Kidney tubule cell (primary cell): ENCODE measurements at places on chromosomes 3 and 15.

GRCh38 chr3:111071257-111072030 lies at the start of gene NECTIN3:
Gene NECTIN3 (plus strand): TSS chr3:111071816. CDS start chr3:111072018, 202 bp downstream.
- DNase-seq = peak; percentile 98

GRCh38 chr15:32849769-32850668 lies 132.2 kb downstream of the GREM1 start:
- no peak for DNase-seq

DNA sequence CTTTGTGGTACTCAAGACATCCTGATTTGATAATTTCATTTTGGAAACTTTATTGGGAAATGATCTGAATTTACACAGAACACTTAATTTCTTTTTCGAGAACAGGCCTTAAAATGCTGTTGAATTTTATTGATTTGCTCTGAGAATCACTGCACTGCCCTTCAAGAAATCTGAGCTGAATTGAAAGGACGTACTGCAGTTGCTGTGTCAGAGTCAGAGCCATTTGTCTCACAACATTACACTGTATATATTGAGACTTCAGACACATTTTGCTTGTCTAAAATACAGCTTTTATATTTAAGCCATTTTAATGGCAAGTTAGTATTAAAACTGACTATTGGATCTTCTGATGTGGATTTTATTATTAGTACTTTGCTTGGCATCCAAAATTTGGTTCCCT lies 504.1 kb downstream of the NLGN1 start:
- DNase-seq = no peak

DNA sequence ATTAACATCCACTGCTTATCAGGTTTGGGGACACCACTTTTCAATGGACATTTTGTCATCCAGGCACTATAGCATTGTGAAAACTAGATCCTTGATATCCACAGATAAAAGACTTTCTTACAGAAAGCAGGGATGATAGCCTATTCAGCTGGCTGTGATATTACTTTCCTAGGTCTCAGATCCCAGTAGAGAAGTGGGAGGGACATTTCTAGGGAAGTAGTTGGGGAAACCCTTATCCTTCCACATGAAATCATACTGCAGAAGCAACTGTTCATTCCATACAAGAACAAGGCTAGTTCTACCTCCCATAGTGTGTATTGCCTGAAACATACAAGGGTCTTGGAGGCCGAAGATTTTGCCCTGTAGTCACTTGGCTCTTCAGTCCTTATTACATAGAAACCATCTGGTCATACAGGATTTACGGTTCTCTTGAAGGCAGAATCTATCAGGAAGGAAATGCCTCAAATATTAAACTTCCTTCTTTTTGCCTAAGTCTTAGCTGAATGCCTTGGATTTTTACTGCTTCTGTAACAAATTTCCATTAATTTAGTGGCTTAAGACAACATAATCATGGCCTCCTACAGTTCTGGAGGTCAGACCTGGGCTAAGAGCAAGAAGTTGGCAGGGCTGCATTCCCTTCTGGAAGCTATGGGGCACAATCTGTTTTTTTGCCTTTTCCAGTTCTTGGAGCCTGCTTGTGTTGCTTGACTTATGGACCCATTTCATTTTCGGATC lies 119.4 kb downstream of the ECT2 start:
- DNase-seq = no peak

GRCh38 chr3:11634081-11634635 lies 9.6 kb downstream of the VGLL4 start:
- DNase-seq = no peak

DNA sequence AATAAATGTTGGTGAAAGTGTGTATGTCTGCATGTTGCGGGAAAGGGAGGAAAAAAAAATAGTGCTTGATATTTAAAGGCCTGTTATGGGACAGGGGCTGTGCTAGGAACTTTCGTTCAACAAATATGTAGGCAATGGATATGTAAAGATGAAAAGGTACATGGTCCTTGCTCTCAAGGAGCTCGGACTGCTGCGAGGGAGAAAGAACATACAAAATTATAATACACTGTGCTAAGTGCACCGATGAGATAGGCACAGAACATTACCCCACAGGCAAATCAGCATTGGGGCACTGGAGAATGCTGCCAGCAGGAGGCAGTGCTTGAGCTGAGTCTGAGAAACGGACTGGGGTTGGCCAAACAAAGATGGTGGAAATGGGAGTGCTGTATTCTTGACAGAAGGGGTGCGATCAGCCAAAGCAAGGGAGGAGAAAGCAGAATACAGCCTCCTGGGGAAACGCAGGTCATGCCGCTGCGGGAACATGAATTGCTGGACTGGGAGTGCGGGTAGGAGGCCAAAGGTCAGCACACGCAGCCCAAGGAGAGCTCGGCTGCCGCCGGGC lies 649 bp downstream of the C15orf40 start:
- DNase-seq = peak; percentile 80

- DNase-seq = no peak
Measured at GRCh38 chr3:32450992-32451659, 51.5 kb downstream of the CMTM6 start.

GRCh38 chr3:157089455-157090221 lies 70.3 kb downstream of the CCNL1 start:
- DNase-seq = peak; percentile 90

GRCh38 chr15:72397796-72398588 lies at the start of gene TMEM202:
Gene TMEM202 (plus strand): TSS chr15:72398305. CDS start chr15:72398327, 22 bp downstream.
- DNase-seq = no peak

- DNase-seq = no peak
Measured at GRCh38 chr15:87628311-87628710, 628.2 kb downstream of the NTRK3 start.

DNA sequence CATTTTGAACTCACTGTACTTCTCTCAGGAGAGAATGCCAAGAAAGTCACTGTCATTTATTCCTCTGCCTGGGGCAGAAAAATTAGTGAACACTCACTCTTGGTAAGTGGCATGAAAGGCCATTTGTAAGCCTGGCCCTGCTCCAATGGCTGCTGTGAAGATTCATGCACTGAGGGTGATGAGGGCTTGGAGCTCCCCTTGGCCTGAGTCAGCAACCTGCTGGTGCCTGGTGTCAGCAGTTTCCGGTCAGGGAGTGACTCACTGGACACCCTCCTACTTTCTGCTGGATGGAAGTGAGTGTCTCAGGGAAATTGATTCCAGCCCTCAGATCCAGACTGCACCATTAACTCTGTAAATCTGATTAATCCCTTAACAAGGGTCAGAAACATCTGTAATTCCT lies 37.6 kb downstream of the TRA2B start:
- peak; percentile 97 for DNase-seq

DNA sequence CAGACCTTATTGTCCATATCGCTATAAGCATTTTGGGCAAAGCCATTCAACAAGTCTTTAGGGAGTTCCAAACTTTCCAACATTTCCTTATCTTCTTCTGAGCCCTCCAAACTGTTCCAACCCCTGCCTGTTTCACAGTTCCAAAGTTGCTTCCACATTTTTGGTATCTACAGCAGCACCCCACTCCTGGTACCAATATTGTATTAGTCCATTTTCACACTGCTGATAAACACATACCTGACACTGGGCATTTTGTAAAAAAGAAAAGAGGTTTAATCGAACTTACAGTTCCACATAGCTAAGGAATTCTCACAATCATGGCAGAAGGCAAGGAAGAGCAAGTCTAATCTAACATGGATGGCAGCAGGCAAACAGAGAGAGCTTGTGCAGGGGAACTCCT lies 834.1 kb upstream of the GBE1 start:
- no peak for DNase-seq

DNA sequence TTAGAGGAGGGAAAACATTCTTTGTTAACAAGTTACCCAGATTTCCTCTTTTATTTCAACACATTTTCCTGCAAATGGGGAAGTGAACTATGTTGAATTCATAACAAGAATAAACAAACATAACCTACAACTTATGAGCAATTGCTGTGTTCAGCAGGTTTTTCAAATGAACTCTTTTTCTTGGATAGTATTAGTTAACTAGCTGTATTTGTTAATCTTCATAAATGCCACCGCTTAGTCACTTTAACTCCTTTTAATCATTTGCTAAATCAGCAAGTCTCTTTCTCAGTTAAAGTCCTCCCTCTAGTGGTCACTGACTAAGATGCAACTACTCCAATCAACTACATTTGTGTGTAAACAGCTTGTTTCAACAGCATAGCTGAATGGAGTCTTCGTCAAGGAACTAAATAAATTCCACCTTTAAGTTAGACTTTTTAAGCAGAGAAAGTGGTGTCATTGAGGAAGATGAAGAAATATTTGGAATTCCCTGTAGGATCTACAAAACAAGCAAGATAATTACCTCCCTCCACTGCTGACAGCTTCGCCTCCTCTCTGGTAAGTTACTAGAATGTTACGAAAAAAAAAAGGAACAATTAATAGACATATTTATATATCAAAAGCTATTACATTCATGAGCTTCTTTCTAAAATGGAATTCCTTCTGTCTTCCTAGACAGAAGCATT lies 1122.0 kb downstream of the ROBO1 start:
- peak; percentile 84 for DNase-seq
